ENCODE measurements at places on chromosomes 16 and 17.

GRCh38 chr17:1019451-1019850, 22.5 kb downstream of the TIMM22 start:
- no peak for DNase-seq

GRCh38 chr16:19817122-19817521, 67.5 kb downstream of the GPRC5B start:
- no peak for DNase-seq

DNA sequence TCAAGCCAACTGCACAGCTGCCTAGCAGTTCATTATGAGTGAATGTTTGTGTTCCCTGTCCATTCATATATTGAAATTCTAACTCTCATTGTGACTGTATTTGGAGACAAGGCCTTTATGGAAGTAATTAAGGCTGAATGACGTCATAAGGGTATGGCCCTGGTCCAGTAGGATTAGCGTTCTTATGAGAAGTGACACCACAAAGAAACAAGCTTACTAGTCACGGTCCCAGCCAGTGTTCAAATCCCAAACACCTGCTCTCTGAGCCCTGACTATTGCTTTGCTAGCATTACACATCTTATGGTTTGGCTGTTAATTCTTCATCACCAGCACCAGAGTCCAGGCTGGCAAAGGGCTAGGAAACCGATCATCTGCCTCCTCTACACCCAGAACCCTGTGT, 2.2 kb downstream of the ZNF668 start:
- no peak for DNase-seq

GRCh38 chr17:56009795-56010651, 143.3 kb upstream of the ANKFN1 start:
- no peak for DNase-seq

DNA sequence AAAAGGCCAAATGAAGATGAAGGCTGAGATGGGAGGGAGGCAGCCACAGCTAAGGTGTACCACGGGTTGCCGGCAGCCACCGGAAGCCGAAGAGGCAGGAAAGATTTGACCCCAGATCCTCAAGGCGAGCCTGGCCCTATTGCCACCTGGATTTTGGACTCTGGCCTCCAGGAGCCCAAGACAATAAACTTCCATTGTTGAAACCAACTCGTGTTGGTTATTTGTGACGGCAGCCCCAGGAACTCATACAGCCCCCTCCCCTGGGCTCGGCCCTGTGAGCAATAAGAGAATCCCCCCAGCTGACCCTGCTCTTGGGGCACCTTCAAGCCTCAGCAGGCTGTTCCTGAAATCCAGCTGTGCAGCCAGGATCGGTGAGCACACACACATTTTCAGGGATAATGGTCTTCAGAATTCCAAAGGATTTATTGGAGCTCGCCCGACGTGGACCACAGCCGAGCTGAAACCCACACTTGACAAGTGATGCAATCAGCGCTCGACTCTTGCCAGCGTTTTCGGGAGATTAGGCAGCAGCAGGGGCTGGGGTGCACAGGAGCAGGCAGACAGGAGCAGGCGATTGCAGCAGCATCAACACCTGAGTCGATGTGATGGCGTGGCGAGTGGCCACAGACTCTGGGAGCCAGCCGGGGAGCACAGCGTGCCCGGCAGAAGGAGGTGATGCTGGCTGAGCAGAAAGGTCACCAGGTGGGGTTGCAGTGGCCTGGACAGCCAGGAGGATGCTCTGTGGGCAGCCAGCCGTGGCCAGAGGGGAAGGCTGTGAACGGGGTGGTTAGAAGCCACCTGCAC, 22.4 kb upstream of the CBX4 start:
- DNase-seq: no peak

DNA sequence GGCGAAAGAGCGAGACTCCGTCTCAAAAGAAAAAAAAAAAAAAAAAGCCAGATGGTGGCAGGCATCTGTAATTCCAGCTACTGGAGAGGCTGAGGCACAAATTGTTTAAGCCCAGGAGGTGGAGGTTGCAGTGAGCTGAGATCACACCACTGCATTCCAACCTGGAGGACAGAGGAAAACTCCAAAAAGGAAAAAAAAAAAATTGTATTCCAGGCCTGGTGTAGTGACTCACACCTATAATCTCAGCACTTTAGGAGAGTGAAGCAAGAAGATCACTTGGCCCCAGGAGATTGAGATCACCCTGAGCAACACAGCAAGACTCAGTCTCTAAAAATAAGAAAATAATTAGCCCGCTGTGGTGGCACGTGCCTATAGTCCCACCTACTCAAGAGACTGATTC, 20.1 kb downstream of the HBQ1 start:
- no peak for DNase-seq

DNA sequence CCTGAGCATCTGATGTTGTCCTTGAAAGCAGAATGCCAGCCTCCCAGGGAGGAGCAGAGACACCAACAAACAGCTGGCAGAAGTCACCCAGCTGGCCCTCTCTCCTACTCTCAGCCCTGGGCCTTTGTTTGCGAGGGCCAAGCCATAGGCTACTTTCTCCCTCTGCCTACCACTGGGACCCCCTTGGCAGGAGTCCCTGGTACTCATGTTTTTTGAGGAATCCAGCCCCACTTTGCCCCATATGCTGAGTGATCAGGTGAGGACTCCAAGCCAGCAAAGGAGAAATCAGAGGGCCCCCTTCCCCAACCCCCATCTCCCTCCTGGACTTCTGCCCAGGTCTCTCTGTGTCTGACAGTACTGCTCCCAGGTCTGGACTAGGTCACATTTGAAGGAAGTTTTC, 121.9 kb downstream of the USP31 start:
- DNase-seq: no peak

DNA sequence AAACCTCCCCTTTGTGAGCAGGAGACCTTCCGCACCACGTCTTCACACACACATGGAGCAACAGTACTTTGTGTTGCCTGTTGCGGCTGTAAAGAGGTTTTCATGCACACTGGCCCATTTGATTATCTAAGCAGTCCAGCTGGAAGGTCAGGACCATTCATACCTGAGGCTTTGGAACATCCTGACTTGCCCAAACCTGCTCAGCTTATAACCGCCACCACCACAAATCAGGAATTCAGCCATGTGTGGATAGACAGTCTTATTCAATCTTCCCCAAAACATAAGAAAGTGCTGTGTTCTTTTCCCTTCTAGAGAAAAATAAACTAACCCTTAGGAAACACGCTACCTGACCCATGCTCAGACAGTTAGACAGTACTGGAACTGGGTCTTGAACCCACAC, 81.6 kb upstream of the XYLT1 start:
- no peak for DNase-seq

- DNase-seq: no peak
These were observed 29.3 kb upstream of the RBL2 start for GRCh38 chr16:53404959-53405358.

GRCh38 chr17:40615068-40615840, 32.4 kb downstream of the SMARCE1 start:
- peak; percentile 57 for DNase-seq

- no peak for DNase-seq
These were observed 955 bp downstream of the HOXB13 start for GRCh38 chr17:48727415-48728175.

GRCh38 chr16:69049146-69049545, 56.3 kb upstream of the HAS3 start:
- no peak for DNase-seq

- DNase-seq: no peak
These were observed 56.4 kb downstream of the CMIP start for GRCh38 chr16:81500833-81501521.

DNA sequence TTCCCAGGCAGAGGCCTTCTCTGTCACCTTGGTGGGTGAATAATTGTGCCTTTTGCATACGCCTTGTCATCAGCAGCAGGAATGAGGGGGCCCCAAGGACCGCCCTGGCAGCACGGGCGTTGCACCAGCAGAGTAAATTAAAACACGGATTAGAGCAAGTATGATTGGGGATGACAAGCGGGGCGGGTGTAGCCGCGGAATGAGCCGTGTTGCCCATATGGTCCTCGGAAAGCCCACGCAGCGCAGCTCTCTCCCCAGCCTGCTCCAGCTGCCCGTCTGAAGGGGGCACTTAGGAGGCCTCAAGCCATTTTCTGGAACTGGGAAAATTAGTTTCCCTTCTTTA, 299.4 kb upstream of the IRX3 start:
- DNase-seq: no peak

GRCh38 chr17:45848405-45848804, 3.7 kb downstream of the SPPL2C start:
- DNase-seq: no peak

DNA sequence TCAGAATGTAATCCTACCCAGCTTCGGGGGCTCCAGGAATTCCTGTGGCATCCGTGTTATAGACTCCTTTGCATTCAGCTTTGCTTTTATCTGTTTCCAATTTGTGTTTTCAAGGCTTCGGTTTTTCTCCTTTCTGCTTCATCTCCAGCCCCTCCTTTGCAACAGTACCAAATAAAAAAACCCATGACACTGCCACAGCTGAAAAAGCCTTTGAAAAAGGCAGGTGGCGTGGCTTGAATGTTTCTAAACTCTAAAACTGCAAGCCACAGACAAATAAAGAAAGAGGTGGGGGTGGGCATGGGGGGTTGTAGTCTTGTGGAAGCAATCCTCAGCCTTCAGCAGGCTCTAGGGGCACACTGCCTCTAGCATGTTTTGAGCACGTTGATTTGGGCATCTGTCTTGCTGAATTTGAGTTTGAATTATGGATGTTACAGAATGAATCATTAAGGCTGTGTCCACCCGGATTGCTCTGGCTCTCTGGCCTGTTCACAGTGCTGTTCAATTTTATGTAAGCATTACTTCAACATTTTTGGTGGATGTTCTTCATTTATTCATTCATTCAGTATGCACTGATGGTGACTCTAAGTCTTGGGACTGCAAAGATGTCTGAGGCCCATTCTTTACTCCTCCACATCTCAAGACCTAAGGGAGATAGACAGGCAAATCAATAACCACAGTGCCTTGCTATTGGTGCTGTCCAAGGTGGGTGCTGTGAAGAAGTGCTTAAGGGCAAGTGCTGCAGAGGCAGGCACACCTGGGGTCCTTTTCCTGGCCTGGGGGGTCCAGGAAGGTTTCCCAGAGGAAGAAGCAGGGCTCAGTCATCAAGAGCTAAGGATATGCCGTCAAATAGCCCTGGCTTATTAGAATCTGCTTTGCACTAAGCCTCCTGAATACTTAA, 77.4 kb downstream of the CDH13 start:
- DNase-seq: no peak

GRCh38 chr17:67800495-67800928, 24.8 kb upstream of the BPTF start:
- peak; percentile 53 for DNase-seq

DNA sequence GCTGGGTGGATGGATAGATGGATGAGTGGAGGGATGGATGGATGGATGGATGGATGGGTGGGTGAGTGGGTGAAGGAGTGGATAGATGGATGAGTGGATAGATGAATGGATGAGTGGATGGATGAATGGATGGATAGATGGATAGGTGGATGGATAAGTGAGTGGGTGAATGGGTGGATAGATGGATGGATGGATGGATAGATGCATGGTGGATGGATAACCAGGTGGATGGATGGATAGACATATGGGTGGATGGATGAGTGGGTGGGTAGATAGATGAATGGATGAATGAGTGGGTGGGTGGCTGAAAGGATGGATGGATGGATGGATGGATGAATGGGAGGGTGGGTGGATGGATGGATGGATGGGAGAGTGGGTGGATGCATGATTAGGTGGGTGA, 51.0 kb upstream of the ZC3H18 start:
- DNase-seq: no peak

- no peak for DNase-seq
These were observed 3.4 kb downstream of the NDRG4 start for GRCh38 chr16:58503166-58503862.

DNA sequence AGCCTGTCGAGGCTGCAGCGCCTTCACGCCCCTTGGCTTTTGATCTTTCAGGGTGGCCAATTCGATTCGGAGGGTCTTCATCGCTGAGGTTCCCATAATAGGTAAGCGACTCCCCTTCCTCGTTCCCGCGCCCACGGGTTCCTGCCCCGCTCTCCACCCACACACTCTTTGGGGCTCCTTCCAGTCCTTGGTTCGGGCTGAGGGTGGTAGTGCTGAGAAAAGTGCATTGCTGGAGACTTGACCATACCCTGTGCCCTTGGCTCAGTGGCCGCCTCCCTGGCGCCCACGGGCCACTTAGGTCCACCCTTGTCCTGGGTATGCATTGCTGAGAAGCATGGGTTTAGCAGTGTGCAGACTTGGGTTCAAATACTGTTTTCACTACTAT, 491 bp downstream of the POLR2C start:
- no peak for DNase-seq

DNA sequence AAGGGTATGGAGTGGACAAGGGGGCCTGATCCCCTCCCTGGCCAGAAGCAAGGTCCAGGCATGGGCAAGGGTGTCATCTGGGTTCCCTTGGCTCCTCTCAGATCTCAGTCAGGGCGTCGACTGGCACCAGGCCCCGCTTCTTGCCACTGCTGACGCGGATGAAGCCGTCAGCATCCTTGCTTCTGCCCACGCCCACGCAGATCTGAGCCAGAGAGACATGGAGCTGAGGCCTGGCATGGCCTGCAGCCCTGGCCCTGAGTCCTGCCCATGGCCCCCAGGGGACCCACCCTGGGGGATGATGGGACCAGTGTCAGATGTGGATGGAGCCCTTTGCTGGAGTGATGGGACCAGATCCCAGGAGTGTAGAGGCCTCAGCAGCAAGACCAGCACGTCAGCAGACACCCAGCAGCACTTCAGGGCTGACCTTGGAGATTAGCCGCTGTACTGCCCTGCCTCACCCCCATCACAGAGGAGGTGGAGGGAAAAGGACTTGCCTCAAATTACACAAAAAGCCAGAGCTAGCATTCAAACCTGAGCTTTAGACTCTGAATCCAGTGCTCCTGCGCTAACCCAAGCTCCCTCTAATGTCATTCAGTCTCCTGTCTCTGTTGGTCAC, 12.2 kb downstream of the RPL19 start:
- no peak for DNase-seq

DNA sequence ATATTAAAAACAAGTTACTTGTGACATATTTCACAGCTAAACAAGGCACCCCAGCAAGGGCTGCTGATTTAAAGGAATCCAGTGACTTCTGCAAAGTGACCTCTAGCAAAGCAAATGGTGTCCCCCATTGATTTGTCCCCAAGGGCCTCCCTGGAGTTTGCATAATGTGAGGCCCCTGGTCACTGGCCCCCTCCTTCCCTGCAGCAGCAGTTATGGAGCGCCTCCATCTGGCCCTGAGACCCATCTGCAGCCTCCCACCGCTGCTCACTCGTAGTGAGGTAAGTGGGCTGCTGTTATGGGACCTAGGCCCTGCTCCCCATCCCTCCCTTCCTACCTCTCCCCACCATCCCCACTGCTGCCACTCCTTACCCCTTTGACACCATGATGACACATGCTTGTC, 19.6 kb upstream of the EEF2K start:
- DNase-seq: no peak
